ENCODE measurements at places on chromosomes 12 and 14. TPM values are rescaled to one million over a fixed set of nuclear protein-coding genes. Genes with fewer than 3 reads are reported as not detected.

- DNase-seq: no peak
These were observed 166.7 kb upstream of the SYT1 start for GRCh38 chr12:78697817-78698415.

DNA sequence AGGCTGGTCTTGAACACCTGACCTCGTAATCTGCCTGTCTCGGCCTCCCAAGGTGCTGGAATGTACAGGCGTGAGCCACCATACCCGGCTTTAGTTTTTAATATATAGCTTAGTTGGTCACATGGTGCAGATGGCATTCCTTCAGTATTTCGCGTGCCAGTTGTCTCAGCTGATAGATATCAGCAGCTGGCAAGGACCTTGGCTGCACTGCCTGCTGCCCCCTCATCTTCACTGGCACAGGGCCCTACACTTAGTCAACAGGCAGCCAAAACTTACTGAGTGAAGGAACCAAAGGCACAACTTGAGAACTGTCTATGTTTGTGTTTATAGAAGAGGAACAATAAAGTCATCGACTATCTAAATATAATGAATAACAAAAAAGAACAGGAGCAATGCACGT lies 31.0 kb downstream of the EID3 start:
- no peak for DNase-seq

DNA sequence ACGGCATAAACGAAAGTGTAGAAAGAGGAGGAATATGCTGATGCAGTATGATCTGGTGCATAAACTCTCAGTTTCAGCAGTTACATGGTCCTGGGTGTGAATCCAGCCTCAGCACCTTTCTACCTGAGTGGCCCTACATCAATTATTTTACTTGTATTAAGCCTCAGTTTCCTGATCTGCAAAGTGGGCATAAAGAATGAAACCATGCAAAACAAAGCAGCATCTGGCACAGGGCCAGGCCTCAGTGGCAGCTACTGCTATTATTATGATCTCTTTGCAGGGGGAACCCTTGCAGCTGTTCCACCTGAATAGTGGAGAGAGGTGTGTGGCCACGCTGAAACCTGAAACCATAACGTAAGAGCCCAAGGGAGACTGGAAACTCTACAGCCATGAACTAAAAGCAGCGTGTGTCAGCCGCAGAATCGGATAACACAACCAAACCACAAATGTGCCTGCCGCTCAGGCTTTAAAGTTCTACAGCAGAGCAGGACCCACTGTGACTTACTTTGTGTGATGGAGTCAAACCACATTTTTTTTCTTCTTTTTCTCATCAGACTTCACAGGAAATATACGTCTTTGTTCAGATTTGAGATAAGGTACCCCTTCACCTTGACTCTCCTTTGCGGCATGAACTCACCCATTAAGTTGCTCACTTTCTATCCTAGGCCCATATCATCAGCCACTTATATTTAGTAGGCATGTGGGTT lies 29.2 kb upstream of the FOS start:
- DNase-seq: no peak

GRCh38 chr14:101965770-101966722 lies 1.7 kb downstream of the DYNC1H1 start:
- DNase-seq: no peak

DNA sequence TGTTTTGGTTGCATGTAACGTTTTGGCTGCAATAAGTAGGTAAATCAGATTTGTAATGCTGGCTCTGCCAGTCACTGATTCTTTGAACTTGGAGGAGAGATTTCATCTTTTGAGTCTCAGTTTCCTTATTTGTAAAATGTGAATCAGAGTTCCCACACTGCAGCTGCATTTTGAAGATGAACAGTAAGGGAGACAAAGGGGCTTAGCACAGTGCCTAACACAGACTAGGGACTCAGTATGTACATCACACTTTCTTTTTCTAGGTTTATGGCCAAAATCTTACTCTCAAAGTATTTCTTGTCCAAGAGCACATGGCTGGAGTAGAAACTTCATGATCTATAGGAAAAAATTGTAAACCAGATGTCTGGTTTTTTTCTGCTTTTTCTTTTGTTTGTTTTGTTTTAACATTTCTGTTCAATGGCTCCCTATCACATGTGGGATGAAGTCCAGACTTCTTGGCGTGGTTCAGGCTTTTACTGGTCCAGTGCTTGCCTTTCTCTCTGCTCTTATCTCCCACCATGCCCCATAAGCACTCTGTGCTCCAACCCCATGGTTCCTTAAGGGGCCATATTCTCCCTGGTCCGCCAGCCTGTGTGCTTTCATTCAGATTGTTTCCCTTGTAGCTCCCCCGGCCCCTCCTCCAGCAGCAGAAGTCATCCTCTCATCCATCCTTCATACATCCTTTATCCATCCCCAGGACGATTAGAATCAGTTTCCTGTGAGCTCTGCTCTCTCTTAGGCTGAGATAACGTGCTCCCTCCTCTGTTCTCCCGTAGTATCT lies 58.0 kb downstream of the SYNE2 start:
- DNase-seq: no peak

DNA sequence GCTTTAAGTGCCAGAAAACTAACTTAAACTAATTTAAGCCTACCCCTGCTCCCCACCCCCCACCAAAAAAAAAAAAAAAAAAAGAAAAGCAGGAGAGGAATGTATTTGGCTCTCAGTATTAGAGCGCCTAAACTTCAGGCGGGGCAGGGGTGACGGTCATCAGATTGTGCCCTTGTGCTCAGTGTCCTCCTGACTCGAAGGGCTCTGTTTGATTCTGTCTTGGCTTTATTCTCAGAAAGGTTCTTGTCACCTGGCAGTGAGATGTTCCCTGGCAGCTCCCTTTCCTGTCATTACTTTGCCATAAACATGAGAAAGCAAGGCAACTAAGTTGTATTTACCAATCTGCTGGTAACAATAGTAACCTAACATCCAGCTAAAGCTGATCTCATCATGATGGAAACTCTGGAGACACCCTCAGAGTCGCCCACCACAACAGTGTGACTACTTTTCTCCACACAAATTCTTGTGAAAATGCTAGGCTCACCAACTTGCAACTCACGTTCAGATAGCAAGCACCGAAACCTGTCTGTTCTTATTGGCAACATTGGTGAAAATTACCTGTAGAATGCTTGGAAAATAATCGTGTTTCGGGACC lies 39.0 kb upstream of the WNK1 start:
- DNase-seq: no peak

DNA sequence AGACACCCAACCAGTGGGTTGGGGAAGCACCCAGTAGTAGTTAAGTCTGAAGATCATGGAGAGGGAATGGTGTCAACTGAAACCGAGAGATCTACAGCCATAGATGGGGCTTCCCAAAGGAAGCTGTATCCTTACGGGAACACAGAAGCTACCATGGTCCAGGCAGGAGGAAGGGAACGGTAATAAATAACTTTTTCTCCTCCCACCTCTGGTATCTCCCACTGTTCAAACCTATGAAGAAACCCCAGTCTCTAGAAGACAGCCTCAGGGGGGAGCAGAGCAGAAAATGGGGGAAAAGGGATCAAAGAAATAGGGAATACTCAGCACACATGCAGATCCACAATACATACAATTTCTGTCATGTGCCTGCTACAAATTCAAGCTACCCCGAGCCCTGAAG lies 33.4 kb downstream of the ZNF605 start:
- no peak for DNase-seq

DNA sequence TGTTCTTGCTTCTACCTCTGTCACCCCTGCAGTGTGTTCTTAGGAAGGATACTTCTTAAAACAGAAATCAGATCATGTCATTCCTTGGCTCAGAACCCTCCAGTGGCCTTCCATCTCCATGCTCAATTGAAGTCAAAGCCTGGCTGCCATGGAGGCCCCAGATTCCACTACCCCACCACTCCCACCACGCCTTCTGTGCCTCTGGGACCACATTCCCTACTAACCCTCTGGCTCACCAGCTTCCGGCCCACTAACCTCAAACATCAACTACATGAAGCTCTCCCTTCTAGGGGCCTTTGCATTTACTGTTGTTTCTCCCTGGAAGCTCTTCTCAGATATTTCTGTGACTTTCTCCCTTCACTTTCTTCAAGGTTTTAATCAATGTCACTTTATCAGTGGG lies 76.1 kb upstream of the REP15 start:
- no peak for DNase-seq

DNA sequence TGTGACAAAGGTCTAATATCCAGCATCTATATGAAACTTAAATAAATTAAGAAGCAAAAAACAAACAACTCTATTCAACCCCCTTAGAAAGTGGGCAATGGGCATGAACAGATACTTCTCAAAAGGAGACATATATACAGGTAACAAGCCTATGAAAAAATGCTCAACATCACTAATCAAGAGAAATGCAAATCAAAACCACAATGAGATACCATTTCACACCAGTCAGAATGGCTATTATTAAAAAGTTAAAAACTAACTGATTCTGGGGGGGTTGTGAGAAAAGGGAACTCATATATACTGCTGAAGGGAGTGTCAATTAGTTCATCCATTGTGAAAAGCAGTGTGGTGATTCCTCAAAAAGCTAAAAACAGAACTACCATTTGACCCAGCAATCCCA lies 198.9 kb downstream of the BMP4 start:
- DNase-seq: no peak

- DNase-seq: no peak
These were observed 16.4 kb downstream of the ARID2 start for GRCh38 chr12:45745861-45746277.

GRCh38 chr12:131139363-131140068 lies 185.8 kb downstream of the ADGRD1 start:
- no peak for DNase-seq

GRCh38 chr14:99821519-99822508 lies 28.6 kb downstream of the EML1 start:
- DNase-seq: no peak

- DNase-seq: no peak
These were observed 126.9 kb upstream of the PDZRN4 start for GRCh38 chr12:41061192-41061591.

- no peak for DNase-seq
These were observed 105.1 kb downstream of the NDUFA12 start for GRCh38 chr12:94898388-94898787.

DNA sequence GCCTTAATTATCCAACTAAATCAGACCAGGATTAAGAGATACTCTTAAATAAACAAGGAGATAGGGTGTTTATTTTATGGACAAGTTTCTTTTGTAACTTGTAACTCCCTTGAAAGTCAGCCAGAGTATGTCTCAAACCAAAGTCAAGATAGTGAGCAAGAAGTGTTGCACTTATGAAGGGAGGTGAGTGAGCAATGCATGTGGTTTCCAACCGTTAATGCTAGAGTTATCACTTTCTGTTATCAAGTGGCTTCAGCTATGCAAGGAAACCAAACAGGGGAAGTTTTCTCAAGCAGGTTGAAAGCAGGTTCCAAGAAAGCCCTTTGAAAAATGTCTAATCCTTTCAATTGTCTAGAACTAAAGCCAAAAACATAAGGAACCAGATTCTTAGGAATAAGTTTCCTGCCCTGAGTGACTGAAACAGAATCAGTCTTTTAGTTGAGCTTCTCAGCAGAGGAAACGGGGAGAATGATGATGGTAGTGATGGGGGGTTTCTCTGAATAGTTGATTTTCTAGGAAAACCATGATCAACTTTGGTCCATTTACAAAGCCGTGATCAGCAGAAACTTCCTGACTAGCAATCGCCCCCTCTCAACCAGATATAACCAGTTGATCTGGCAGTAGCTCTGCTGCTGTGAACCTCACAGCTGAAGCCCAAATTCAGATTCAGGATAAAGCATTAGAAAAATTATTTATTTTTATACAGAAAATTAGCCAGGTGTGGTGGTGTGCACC lies 128.4 kb downstream of the DAD1 start:
- DNase-seq: no peak

GRCh38 chr14:99664937-99665273 lies 19.2 kb upstream of the CYP46A1 start:
- no peak for DNase-seq

DNA sequence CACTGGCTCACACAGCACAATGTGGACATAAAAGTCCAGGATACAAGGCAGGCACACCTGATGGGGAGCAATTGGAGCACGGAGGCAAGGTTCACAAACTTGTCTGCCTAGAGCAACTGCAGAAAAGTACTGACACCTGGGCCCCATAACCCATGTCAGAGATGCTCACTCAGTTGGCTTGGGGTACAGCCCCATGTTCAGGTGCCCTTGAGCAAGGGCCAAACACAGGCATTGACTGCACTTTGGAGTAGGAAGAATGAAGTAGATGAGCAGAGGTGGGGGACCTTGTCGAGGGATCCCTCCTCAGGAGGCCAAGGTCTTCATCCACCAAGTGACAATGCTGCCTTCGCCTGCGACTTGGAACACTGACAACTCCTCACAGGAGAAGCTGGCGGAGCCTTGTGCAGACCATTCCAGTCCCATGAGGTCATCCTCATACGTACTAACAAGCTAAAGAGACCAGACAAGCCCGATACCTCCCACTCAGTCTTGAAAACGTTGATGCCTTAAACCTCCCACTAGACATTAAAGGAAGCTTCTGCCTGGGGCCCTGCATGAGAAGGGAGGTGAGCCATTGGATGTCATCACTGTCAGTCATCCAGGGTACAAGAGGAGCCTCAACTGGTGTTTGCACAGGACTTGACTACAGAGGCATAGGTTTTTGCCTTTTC lies 42.5 kb upstream of the C14orf180 start:
- DNase-seq: no peak

- peak; percentile 32 for DNase-seq
These were observed 1.2 kb upstream of the WSB2 start for GRCh38 chr12:118061873-118062843.

DNA sequence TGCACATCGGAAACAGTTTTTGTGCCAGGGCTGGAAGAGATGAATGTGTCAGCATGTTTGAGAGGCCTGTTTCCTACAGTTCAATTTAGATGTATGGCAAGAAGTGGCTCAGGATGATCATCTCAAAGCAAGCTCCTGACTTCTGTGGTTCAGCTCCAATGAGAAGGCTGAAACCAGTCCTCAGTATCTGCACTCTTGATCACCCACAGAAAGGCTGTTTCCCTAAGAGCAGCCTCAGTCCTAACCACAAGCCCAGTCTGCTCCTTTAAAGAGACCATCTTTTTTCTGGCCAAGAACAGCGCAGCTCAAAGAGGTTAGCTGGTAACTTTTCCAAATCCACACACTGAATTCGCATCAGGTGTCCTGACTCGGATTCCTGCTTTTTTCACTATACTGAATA lies 19.2 kb downstream of the CSRP2 start:
- no peak for DNase-seq

GRCh38 chr12:4564818-4565217 lies 2.8 kb downstream of the DYRK4 start:
- no peak for DNase-seq

ATF7 gene
- total RNA-seq: 33.3 TPM

SMARCC2 gene
- 104 TPM for total RNA-seq

GALNT8 gene
- total RNA-seq: 2.5 TPM

DHRS2 gene
- not detected for total RNA-seq

AMN gene
- not detected for total RNA-seq

FAM90A1 gene
- not detected for total RNA-seq

OTX2 gene
- total RNA-seq: not detected

LBHD2 gene
- not detected for total RNA-seq

CPNE6 gene
- not detected for total RNA-seq

ANKS1B gene
- 19.5 TPM for total RNA-seq

SERPINA10 gene
- total RNA-seq: not detected

CCDC196 gene
- not detected for total RNA-seq

SERPINA1 gene
- total RNA-seq: 6.0 TPM

KCNA5 gene
- 3.7 TPM for total RNA-seq

BEST3 gene
- not detected for total RNA-seq

PRB2 gene
- total RNA-seq: not detected

Data from tibial nerve (tissue), 4 donors.